NCI-H82 (cell line): ENCODE measurements at places on chromosomes 1 and 21.

- DNase-seq: peak; percentile 28
Measured at GRCh38 chr1:187883356-187883755, 1054.6 kb downstream of the PLA2G4A start.

DNA sequence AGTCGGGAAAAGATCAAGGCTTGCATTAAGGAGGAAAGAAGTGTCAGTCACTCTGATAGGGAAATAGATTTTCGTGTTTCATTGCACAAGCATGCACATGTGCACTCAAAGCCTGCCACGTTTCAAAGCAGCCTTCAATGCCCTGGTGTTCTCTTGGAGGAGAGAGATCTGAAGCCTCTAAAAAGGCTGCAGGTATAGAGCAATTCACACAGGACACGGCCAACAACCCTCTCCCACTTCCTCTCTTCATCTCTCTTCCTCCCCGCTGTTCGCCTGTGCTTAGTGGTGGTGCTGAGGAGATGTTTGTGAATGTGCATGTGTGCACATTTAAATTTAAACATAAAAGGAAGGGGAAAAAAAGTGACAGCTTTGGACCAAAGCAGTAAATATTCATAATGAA is 117.7 kb downstream of the NUF2 start:
- no peak for DNase-seq

GRCh38 chr1:36093226-36093625 is 4.5 kb downstream of the ADPRS start:
- DNase-seq: no peak

- DNase-seq: peak; percentile 12
Measured at GRCh38 chr1:186738926-186739325, 58.7 kb upstream of the PTGS2 start.

DNA sequence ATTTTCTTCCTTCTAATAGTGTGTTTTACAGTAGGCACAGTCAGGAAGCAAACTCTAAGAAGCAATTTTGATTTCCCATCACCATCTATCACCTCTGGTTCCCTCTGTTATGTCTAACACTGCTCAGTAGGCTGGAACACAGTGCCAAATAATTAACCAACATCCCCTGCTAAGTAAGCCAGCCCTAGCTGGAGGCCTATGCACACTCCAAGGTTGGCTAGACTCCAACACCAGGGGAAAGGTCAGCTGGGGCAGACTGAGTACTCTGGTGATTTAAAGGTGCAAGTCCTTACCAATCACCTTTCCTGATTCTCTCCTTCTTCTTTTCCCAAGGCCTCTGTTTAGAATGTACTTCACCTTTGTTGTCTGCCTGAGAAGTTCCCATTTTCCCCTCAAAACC is 46.5 kb upstream of the BEND5 start:
- peak; percentile 59 for DNase-seq

GRCh38 chr1:60068393-60069045 is 5.1 kb downstream of the C1orf87 start:
- no peak for DNase-seq

GRCh38 chr21:43794311-43794710 is 4.9 kb downstream of the RRP1 start:
- DNase-seq: no peak

- no peak for DNase-seq
Measured at GRCh38 chr1:46621930-46622329, 5.3 kb upstream of the MOB3C start.

DNA sequence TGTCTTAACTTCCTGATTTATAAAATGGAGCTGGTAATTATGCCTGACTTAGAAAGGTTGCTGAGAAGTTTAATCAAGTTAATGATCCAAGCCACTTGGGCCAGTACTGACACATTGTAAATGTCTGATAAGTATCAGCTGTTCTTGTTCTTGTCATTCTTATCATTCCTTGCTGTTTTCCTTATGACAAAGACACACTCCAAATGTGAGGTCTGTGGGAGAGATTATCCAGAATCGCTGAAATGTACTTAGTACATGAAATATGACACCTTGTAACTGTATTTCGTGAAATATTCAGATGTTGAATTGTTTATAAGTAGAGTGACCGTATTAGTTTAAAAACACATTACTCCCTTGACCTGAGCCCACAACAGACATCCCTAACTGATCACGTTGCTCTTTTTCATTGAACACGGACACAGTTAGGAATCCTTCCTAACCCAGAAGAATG is 6.1 kb downstream of the AADACL4 start:
- no peak for DNase-seq

GRCh38 chr1:185987611-185988321 is 253.6 kb downstream of the HMCN1 start:
- no peak for DNase-seq

GRCh38 chr1:25817840-25818501 is 1.8 kb upstream of the MTFR1L start:
- DNase-seq: peak; percentile 48

DNA sequence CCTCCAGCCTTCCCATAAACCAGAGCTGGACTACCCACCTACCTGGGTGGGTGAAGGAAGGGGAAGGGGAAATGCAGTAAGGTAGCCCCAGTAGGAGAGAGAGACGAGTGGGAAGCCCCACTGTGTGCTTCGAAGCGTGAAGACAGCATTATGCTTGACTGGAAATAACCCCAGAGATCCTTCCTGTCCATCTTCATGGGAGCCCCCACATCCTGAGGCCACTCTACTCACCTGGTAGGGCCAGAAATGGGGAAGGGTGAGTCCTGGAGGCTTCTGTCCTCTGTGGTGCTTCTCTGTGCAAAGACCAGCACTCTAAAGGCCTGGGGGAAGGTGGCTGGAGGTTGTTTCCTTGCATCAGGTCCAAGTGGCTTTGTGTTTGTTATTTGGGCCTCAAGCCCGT is 10.0 kb upstream of the RASSF5 start:
- DNase-seq: no peak

DNA sequence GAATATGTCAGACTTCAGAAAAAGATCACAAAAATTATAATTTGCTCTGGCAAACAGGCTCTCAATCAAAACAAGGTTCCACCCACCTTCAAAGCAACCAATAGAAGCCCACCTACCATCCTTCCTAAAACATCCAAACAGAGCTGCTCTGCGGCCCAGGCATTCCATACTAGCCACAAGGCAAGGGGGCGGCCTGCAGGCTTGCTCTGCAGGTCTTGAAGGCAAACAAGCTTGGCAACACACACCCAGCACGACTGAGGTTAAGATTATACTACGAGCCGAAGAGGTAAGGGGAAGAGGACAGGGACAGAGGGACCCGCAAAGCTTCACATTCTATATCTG is 207.3 kb downstream of the SLC45A1 start:
- peak; percentile 25 for DNase-seq

DNA sequence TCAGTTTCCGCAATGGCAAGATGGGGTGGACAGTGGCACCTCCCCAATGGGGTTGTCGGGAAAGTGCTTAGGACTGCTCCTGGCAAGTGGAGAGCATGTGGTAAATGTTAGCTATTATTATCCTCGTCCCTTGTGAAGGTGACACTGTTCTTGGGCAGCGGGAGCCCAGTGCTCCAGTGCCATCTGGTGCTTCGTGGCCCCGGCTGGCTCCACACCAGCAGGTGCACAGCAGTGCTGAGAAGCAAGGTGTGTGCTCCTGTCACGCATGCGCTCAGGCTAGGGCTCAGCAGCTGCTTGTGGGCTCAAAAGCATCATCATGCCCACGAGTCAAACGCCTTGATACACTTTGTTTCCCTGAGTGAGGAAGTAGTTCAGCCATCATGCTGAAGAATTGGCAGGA is 24.9 kb upstream of the KCNC4 start:
- peak; percentile 25 for DNase-seq

DNA sequence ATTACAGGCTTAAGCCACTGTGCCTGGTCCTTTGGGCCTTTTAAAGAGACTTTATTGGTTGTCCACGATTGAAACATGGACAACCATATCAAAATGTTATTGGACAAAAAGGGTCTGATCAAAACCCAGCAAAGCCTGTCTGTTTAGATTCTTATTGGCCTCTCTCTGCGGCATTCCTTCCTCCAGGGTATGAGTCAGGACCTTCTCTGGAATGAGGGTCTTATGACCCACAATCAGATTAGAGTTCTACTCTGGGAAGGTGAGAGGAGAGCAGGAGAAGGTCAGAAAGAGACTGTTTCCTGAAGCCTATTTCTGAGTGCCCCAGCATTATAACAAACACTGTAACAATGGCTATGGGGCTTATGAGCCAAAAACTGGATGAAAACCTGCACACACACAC is 7.9 kb downstream of the LURAP1 start:
- DNase-seq: peak; percentile 50

DNA sequence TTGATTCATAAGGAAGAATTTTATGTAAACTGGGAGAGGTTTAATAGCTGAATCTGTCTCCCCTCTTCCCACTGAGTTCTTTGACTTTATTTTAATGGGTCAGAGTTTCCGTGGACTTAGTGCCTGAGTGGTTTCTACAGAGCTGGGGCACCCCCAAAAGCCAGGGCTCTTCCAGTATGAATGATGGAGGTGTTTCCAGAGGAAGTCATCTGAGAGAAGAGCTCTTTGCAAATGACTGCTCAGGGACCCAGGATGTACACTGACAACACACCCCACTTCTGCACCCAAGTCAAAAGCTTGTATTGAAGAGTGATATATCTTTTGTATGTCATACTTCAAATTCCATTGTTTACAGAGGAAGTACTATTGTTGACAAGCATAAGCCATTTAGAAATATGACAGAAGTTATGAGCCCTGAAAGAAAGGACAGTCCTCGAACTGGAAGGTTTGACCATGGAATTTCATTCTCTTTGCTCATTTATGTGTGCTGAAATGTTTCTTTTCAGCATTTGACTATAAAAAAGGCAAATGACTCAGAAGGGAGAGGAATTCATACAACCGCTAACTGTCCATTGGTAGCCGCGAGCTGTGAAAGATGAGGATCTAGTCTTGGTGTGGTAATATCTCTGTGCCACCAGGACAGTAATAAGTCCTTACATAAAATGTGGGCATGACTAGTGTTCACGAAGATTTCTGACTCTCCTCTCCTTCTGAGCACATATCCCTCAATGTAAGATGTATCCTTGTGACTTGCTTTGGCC is 25.4 kb upstream of the LMX1A start:
- DNase-seq: no peak
